ENCODE measurements at places on chromosomes 12 and 14.

GRCh38 chr12:52682381-52682660 is 2.1 kb upstream of the KRT1 start:
- DNase-seq, result no peak

- DNase-seq, result no peak
Measured at GRCh38 chr12:88310666-88311065, 168.6 kb downstream of the TMTC3 start.

DNA sequence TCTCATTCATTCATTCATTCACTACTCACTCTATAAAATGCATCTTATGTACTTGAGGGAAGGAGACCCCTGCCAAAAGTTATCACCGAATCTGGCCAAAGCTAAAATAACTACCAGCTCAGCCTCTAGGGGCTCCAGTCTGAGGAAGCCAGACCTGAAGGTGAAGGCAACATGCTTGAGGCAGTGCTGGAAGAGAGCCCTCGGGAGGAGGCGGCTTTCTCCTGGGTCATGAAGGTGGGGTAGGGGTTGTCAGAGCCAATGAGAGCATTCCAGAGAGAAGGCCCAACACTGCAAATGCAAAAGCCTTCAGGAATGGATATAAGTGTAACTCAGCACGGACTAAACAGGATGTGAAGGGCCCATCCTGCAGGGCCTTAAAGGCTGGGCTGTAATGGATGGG is 62.4 kb downstream of the GSC start:
- DNase-seq, result peak; percentile 65

DNA sequence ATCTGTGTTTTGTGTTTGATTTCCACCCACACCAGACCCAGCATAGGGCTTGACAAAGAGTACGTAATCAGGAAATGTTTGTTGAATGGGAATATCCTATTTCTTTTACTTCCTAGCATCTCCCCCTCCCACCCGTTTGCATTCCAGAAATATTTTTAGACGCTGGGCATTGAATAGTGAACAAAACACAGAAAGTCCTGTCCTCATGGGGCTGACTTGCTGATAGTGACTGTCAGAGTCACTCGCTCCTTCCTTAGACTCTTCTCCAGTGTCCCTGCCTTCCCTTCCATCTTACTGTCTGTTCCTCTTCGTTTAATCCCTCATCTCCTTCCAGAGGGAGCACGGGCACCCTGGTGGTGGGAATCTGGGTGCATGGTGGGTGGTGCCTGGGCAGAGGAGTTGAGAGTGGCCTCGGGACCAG is 53.6 kb downstream of the SLC25A47 start:
- DNase-seq, result peak; percentile 65

- no peak for DNase-seq
Measured at GRCh38 chr12:110639336-110640141, 25.6 kb downstream of the TCTN1 start.

DNA sequence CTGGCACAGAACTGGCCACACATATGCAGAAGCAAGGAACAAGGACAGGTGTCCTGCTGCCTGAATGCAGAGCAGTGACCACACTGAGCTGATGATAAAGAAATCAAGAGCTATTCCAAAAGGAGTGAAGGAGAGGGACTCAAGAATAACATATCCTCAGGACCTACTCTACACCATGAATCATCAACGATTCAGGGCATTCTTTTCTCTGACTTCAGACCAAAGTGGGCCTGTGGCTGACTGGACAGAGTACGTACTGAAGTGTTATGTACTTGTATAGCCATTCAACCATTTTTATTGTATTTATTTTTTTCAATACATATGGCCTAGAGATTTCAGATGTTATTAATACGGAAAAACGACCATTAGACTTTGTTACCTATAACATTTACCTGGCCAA is 177.5 kb upstream of the TMTC1 start:
- DNase-seq, result no peak

DNA sequence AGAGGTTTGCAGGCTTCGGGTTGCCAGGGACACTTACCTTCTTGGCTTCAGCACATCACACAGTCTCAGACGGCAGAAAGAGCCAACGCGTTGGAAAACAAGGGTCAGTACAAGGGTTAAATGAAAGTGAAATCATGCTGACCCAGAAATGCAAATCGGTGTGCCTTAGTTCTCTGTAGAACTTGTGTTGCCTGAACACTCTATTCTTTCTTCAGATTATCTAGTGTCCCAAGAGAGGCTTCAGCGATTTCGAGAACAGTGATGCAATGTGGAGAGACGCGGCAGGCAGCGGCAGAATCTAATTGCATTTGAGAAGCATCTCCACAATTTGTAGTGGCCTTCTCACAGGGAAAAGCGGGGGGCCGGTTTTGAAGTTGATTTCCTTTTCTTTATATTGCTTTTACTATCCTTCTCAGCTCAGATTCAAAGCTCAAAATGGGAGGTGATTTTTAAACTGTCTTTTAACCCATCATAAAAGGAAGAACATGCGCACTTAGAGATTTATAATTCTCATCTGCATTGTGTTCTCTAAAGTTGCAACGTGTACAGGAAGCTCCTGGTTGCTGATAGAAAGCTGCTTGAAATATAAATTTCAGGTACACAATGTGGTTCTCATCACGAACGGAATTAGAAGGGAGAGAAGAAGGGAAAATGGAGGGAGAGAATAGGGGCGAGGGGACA is 67.8 kb upstream of the EGLN3 start:
- DNase-seq, result no peak

Data from neural progenitor cell (in vitro differentiated cells).